ENCODE measurements at places on chromosomes 1 and 21.

GRCh38 chr1:30903343-30904034 lies 5.1 kb downstream of the SDC3 start:
- no peak for DNase-seq

DNA sequence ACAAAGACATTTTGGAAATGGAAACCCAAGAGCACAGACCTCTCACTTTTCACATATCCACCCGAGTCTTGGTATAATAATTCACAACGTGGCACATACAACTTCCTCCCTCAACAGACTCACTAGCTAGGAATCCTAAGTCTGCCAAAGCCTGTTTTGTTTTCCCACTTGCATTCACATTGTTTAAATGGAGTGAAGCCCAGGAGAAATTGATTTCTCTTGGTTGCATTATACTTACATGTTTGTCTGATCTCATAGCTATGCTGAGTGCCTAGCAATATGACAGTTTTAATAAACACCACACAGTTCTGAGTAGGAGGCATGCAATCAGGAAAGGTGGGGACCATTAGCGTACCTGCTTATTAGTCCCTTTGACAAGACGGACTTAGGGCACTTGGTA lies 348.6 kb upstream of the ADGRL4 start:
- no peak for DNase-seq

GRCh38 chr1:54777431-54777830 lies 13.1 kb upstream of the PARS2 start:
- no peak for DNase-seq

DNA sequence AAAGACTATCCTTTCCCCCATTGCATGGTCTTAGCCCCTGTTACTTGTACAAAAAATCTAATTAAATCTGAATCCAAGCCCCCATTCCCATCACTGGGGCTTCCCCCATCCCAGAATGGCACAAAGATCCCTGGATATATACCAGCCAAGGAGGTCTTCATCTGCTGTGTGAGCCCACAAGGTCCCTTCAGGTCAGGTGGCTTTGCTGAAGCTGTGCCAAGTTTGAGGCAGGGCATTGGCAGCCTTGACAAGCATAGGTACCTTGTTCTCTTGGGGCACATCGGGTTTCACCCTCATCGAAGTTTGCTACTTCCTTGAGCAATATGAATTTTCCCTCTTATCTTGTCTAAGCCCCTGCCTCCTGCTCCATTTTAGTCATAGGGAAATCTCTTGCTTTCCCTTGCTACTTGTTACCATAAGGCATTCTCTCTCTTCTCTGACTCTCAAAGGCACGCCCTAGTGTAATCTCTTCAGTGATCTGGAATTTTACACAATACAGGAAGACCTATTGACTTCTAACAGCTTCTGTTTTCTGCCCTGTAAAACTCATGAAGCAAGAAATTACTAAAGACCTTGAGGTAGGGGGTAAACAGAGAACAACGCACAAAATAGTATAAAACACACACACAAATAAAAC lies 71.4 kb upstream of the COG2 start:
- no peak for DNase-seq

- no peak for DNase-seq
Observed at GRCh38 chr1:100075773-100076172, 57.0 kb downstream of the SASS6 start.
